ENCODE measurements at places on chromosomes 6 and 20.

DNA sequence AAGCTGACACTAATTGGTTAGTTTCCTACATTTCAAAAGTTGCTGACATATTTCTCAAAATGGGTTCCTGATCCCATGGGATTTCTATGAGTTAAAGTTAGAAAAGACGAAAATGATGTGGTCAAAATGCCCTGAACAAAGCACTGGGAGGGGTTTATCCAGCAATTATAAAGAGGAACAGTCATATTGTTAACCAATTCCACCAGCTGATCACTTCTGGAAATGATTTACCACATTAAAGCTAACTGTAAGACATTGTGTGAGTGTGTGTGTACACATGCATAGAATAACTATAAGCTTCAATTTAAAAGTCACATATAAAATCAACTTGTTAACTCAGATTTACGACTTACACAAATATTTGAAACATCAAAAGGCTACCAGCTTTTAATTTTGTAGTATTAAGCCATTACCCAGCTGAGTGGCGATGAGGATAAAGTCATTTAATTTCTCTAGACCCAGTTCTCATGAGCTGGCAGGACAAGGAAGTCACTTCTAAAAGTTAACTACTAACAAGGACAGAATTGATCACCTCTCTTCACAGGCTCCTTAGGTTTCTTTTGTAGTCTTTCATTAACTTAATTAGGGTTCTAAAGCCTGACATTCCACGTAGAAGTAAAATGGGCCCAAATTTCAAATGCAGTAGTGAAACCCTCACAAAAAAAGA lies 40.4 kb downstream of the MAN1A1 start:
- no peak for DNase-seq

- no peak for DNase-seq
Measured at GRCh38 chr20:1402149-1402548, 9.3 kb upstream of the FKBP1A start.

GRCh38 chr20:62668441-62669027 lies 26.2 kb downstream of the SLCO4A1 start:
- no peak for DNase-seq

DNA sequence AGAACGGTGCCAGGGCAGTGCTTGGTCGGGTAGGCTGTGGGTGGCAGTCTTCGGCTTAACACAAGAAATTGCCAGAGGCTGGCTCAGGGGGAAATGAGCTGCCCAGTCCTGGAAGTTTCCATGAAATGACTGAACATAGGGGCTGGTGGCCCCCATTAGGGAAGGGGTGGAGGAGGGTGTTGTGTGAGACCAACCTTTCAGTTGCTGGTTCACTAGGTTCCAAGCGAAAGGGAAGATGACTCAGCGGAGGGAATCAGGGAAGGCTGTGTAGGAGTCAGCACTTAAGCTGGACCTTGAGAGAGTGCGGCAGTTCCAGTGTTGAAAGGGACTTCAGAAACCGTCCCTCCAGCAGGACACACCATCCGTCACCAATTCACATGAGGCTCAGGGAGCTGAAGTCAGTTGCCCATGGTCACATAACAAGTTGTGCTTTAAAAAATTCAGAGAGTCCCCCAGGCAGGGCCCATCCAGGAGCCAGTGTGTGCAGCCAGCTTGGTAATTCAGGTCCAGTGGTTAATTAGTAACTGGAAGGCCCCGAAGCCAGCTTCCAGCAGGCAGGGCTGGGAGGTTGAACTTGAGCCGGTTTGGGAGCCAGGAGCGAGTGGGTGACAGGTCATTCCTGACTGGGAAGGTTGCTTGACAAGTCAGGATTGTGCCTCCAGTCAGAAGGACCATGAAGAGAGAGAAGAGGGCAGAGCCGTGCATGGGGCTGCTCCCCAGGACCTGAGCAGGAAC lies at the start of gene SGK2:
TSS of gene SGK2 (plus strand) at position 616 of the 735 bp plus-strand sequence. CDS start 7,469 bp downstream, outside the sequence.
- DNase-seq: no peak

- no peak for DNase-seq
Measured at GRCh38 chr6:7541175-7542064, at the start of gene DSP. TSS of gene DSP (plus strand) at chr6:7541671. CDS start at chr6:7541916, 245 bp downstream.

DNA sequence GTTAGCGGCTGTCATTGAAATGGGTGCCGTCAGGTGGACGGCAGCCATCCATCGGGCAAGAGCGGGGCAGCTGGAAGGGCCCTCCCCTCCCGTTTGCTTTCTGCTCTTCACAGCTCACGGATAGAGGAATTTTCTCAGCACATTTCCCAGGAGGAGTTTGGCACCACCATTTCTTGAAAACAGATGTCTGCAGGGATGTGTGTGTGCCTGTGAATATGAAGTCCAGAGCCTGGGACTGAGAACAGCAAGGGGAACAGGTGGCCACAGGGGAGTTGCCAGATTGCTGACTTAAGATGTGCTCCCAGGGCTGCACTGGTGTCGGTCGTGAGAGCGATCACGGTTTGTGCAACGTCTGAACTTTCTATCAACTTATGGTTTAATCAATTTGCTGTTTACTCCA lies 22.1 kb upstream of the ECI2 start:
- DNase-seq: no peak

DNA sequence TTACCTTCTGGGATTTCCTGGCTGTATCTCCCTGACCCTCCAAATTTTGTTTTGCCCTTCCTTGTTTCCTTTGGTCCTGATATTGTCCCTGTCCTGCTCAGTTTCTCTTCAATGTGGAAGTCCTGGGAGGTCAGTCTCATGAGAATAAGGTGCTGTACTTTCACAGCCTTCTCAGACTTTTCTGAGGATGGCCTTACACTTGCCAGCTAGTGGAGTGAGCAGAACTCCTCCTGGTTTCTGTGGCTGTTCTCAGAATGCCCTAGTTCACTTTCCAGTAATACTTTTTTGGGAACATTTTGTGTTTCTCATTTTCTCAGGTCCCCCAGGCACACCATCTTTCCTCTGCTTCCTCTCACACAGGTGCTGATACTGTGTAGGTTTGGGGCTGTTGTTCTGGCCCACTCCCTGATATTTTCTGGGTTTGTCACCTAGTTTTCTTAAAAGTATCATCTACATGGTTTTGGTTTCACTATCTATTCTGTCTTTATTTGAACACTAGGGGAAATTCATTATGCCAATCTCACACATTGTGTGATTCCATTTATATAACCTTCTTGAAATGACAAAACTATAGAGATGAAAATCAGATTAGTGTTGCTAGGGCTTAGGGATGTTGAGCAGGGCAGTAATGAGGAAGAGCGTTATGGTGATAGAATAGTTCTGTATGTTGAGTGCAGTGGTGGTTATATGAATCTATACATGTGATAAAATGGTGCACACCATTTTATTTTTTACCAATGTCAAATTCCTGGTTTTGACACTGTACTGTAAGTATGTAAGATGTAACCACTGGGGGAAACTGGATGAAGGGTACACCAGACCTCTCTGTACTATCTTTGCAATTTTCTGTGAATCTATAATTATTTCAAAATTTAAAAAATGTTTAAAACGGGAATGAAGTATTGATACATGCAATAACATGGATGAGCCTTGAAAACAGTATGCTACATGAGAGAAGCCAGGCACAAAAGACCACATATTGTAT lies 27.2 kb upstream of the BRPF3 start:
- no peak for DNase-seq

DNA sequence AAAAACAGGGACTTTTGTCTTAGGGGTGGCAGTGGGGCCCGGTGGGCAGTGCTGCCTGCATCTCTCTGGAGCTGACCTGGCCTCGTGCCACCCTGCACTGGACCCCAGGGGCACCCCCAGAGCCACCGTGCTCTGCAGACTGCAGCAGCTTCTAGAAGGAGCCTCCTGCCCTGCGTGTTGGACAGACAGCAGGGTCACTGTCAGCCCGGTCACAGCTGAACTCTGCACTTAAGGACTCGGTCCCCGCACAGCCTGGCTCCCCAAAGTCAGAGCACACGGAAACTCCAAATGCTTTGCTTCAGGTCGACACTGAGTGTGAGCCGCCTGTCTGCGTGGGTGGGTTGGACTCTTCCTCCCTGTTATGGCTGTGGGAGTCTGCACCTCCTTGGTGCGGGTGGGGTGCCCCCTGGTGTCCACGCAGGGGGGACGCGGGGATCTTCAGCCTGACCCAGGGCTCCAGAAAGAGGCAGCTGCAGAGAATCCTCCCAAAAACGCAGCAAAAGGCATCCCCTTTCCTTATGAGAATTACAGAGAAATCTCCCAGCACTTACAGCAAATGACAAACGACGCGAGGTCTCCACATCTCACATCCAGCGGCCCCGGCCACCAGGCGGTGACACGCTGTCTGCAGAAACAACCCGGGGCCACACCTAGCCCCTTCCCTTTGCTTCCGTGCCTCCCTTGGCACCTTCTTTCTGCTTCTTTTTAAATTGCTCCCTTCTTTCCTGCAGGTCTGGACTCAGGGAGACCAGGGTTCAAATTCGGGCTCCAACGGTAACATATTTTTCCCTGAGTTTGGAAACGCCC lies 36.3 kb upstream of the DACT2 start:
- no peak for DNase-seq

- peak; percentile 17 for DNase-seq
Measured at GRCh38 chr20:45290677-45291355, 15.8 kb upstream of the RBPJL start.

GRCh38 chr6:4518506-4518905 lies 257.7 kb upstream of the CDYL start:
- no peak for DNase-seq

DNA sequence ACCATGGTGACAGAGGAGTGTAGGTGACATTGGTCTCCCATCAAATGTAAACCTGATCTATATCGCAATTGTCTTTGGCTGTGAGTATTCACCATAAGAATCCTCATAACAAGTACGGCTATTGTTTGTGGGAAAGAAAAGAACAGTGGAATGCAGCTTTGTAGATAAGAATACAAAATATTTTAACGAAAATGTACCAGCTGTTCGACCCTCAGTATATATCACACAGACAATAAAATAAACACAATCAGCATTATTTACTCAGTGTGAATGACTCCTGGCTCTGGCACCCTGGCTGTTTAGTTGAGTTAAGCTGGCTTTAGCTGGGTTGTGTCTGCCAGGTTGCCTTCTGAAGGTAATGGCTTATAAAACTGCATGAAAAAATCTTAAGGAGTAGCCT lies 43.4 kb downstream of the SNRNP48 start:
- no peak for DNase-seq

DNA sequence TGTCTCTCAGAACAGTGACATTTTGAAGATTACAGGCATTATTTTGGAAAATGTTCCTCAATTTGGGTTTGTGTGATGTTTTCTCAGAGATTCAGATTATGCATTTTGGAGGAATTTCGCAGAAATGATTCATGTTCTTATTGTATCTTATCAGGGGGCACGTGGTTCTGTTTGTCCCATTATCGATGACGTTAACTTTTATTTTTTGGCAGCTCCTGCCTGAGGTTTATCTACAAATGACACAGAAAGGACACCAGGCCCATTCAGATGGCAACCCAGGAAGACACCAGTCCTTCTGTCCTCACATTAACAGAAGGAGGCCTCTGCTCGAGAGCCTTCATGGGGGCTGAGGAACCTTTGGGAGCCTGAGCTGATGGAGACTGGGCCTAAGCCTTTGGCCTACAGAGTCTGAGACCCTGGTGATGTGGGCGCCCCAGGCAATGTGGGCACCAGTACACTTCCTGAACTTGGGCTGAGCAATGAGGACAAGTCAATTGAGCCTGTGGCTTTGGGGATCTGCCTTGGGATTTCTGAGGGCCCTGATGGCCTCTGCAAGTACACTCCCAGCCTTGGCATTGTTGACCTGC lies 41.2 kb upstream of the EZR start:
- no peak for DNase-seq

- no peak for DNase-seq
Measured at GRCh38 chr20:48538856-48539255, 288.9 kb downstream of the PREX1 start.

DNA sequence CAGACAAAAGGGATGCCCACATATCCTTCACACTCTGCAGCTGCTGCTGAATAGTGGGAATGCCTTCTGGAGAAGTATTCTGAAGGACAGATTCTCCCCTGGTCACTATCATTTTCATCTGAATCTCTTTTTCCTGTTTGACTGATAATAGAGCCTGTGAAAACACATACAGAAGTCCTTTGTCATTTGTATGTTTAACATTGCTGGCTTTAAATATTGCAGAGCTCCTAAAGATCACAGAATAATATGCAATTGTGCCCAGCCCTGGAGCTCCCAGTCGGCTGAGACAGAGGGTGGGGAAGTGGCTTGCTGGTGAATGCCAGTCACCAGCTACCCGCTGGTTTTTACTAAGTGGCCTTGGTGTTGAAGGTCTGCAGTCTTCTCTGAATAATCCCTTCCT lies 272.3 kb downstream of the SYNE1 start:
- no peak for DNase-seq

DNA sequence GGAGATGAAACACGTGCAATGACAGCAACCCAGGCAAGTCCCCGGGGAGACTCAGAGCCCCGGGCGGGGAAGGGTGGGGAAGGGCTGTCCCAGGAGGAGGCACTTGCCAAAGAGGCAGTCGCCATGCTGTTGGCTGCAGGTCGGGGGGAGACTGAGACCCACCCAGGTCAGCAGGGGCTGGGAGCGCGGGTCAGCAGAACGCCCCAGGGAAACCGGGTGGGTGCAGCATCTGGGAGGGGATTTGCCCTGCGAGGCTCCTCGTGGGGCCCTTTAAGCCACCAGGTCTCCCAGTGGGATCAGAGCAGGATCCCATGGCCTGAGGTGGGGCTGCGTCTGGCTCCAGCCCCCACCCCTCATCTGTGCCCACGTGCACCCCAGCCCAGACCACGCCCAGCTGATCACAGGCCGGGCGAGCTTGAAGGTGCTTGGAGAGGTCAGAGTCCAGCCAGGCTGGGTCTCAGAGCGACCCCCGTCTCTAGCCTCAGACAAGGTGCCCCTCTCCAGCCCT lies 65.5 kb downstream of the YTHDF1 start:
- no peak for DNase-seq

DNA sequence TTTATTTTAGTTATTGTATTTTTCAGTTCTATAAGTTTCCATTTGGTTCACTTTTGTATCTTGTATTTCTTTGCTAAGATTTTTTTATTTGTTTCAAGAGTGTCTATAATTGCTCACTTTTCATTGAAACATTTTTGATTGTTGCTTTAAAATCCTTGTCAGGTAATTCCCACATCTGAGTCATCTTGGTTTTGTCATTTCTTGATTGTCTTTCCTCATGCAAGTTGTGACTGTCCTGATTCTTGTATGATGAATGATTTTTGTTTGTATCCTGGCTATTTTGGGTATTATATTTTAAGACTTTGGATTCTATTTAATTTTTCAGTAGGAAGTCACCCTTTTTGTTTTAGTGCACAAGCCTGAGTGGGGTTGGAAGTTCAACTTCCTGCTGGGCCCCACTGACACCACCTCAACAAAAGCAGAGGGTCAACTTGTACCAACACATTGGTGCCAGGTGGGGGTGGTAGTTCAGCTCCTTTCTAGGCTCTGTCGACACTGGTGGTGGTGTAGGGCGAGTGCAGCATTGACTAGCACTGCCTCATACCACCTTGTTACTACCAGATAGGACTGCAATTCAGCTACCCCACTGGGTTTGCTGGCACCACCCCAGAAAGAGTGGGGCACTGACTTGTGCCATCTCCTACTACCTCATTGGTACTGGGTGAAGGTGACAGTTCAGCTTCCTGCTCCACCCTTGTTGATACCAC lies 8.8 kb downstream of the RSPH3 start:
- DNase-seq: no peak

GRCh38 chr6:149777624-149778023 lies 28.1 kb downstream of the PCMT1 start:
- DNase-seq: no peak

- no peak for DNase-seq
Measured at GRCh38 chr6:103081876-103082630, 1688.5 kb downstream of the GRIK2 start.

GRCh38 chr6:44666324-44666723 lies 278.8 kb downstream of the CDC5L start:
- DNase-seq: no peak
